ENCODE measurements at places on chromosomes 16 and 17.

- no peak for DNase-seq
Observed at GRCh38 chr16:87874639-87875427, 5.5 kb upstream of the SLC7A5 start.

- DNase-seq: no peak
Observed at GRCh38 chr17:35578929-35579432, 610 bp upstream of the PEX12 start.

DNA sequence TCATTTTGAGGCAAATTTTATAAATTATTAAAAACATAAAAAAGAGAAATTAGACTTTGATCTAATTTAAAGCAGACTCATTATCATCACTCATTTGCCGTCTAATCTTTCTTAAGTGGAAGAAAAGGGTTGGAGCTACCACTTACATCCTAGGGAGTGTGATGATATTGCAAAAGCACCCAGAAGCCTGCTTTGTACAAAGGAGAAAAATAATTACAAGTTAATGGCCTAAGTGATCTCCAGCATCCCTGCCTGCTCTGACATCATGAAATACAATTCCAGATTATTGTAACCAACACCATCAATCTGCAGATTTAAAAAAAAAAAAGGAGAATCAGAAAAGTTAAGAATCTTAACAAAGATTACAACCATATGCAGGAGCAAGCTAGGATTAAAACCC, 260.2 kb downstream of the GRIN2A start:
- no peak for DNase-seq

DNA sequence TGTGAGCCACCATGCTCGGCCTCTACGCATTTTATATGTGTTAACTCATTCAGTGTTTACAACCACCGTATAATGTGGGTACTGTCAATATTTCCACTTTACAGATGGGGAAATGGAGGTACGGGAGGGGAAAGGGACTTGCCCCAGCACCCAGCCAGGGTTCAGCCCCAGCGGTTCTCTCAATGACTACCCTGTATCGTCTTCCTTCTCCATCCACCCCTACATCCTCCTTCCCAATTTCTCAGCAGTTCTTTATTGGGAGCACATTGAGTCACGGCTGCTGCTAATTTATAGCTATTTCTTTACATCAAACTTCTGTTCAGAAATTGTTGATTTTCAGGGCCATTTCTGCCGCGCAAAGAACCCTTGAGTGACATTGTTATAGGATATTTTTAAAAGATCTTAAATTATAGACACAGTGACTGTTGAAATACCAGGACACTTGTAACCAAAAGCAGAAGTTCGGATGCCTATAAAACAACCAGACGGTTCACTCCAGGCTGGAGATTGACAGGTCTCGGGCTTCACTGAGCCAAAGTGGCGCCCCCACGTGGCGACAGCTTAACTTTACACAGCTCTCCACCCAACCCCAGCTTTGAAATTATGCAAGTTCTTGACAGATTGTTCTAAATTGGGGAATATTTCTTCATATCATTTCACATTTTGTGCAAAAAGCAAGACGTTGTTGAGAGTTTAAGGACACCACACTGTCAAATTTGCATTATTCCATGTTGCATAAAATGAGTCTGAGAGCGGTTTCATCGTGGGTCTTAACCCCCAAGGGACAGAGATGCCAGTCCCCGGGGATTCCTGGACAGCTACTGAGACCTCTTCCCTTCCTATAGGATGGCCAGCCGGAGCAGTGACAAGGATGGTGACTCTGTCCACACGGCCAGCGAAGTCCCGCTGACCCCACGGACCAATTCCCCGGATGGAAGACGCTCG, 11.8 kb downstream of the SYT17 start:
- peak; percentile 30 for DNase-seq

DNA sequence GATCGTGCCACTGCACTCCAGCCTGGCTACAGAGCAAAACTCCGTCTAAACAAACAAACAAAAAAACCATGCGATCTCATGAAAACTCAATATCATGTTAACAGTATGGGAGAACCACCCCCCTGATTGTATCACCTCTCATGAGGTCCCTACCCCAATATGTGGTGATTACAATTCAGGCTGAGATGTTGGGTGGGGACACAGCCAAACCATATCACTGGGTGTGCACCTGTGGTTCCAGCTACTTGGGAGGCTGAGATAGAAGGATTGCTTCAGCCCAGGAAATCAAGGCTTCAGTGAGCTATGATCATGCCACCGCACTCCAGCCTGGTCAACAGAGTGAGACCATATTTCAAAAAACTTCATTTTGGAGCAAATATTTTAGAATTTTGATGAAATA, 1094.7 kb upstream of the CDH8 start:
- no peak for DNase-seq

- peak; percentile 22 for DNase-seq
Observed at GRCh38 chr17:27558842-27559505, 72.0 kb upstream of the LGALS9 start.

- peak; percentile 20 for DNase-seq
Observed at GRCh38 chr17:74212913-74213791, at the start of gene TTYH2. Gene TTYH2, plus strand, starts transcription at chr17:74213571. Its CDS starts 17 bp downstream, at chr17:74213588.

GRCh38 chr17:78748730-78749317, 33.2 kb downstream of the CYTH1 start:
- DNase-seq: peak; percentile 45

GRCh38 chr17:62637809-62638208, 10.3 kb downstream of the MRC2 start:
- no peak for DNase-seq

DNA sequence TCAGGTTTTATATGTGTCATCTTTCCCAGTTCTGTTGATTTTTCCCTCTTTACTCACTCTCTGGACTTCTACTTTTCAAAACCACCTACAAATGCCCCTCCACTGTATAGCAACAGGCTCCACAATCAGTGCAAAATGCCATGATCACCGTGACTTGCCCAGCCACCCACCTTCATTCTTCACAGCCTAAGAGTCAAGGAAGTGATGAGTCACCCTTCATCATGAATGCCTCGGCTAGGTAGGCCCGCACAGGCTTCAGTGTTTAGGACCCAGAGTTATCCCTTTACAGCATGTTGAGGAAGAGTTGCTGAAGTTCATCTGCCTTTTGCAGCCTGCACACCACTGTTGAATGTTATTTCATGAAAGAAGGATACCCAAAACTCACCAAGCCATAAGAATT, 158.6 kb downstream of the PMP22 start:
- DNase-seq: no peak

DNA sequence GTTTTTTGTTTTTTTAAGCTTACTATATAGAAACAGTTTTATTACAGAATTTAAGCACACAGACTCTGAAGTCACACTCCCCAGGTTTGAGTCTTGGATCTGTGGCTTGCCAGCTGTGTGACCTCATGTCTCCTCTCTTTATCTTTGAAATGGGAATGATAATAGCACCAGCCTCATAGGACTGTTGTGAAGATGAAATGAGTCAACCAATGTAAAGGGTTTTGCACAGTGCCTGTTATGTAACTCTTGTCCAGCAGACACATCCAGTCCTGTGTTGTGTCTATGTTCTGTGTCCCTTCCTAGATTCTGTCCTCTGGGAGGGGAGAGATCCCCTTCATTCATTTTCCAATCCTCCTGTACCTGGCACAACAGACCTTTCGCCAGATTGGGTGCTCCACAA, 3.1 kb upstream of the CPD start:
- DNase-seq: no peak

- DNase-seq: no peak
Observed at GRCh38 chr16:1101133-1101532, 5.1 kb upstream of the C1QTNF8 start.

- DNase-seq: no peak
Observed at GRCh38 chr16:25151996-25152395, 40.5 kb downstream of the LCMT1 start.

DNA sequence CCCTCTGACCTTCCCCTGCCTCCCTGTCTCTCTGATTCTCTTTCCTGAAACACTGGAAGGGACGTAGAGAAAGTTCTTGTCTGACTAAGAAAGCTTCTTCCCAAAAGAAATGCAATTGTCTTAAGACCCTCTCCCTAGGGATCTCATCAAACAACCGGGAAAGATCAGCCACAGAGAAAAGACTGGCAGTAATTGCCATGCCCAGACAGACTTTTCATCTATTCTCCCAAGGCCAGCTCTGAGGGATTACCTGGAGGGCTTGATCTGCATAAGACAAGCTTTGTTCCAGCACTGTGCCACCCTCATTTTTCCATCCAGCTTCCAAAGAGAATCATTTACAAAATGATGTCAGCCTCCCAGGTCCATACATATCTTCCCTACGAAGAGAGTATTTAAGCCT, 38.8 kb upstream of the HS3ST3A1 start:
- no peak for DNase-seq

GRCh38 chr17:7225711-7226331, 6.1 kb downstream of the ACADVL start:
- DNase-seq: no peak

DNA sequence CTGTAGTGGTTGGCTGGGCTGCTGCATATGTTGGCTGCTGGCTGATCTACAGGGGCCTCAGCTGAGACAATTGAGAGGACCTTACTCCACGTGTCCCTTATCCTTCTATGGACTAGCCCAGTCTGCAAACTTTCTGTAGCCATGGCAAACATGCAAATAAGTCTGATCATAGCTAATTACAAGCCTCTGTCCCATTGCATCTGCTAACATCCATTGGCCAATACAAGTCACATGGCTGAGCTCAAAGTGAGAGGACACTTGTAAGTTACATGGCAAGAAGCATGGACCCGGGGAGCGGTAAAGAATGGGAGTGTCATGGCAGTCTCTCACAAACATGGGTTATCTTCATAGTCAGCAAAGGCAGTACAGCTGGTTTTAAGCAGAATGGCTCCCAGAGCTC, 11.6 kb upstream of the IL4R start:
- DNase-seq: no peak

DNA sequence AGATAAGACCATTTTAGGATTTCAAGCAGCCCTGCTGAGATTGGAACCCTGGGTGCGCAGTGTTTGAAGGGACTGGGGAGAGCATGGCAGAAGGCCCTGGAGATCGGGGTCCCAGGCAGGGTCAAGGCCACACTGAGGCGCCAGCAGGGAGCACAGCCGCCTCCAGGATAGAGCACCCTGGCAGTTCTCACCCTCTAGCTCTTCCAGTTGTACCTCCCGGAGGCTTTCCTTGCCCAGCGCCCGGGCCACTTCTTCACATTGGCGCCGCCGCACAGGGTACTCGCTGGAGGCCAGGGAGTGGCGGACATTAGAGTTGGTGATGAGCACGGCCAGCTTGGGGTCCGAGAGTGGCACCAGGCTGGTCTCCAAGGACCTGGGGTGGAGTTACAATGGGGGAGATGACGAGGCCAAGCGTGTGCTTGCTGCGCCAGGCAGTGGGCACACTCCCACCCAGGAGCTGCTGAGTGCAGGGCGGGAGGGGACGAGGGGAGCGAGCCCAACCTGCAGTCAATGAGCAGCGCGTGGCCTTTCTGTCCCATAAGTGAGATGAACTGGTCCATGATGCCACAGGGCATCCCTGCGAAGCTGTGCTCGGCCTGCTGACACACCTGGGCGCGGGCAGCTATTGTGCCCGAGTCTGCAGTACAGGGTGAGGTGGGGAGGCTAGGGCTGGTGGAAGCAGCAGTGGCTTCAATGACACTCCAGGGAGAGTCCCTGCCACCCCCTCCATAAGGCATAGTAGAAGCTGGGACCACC, 2.3 kb downstream of the GALK1 start:
- DNase-seq: no peak

GRCh38 chr17:39751637-39752036, 13.9 kb downstream of the GRB7 start:
- no peak for DNase-seq

DNA sequence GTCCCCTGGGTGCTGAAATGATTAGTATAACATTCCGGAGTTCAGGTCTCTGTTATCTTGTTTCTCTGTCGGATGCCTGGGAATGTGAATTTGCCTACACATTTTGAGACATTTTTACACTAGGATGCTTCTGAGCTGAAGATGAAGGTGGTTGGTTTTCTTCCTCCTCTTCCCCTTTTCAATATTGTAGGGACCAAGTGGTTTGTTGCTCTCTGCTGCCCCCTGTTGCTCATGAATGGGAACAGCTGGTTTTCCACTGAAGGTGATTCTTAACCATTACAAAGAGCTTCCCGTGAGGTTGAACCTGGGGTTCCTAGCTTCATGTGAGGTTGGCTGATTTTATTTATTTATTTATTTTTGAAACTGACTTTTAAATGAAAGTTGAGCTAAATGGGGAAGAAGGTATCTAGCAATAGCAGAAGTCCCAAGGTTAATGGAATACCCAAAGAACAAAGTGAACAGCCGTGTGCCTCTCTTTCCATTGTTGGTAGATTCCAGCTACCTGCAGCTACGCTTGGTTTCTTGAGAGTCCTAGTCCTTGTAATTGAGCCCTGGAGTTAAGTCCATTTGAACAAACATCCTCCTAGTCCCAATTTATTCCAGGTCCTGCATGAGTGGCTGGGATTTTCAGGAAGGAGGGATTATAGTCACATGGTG, 983.9 kb upstream of the EEF2KMT start:
- no peak for DNase-seq

GRCh38 chr17:30000755-30001257, 59.4 kb downstream of the EFCAB5 start:
- DNase-seq: no peak

GRCh38 chr17:614653-615546, 99.7 kb downstream of the VPS53 start:
- DNase-seq: no peak

- no peak for DNase-seq
Observed at GRCh38 chr17:56431736-56432135, 161.8 kb upstream of the NOG start.

DNA sequence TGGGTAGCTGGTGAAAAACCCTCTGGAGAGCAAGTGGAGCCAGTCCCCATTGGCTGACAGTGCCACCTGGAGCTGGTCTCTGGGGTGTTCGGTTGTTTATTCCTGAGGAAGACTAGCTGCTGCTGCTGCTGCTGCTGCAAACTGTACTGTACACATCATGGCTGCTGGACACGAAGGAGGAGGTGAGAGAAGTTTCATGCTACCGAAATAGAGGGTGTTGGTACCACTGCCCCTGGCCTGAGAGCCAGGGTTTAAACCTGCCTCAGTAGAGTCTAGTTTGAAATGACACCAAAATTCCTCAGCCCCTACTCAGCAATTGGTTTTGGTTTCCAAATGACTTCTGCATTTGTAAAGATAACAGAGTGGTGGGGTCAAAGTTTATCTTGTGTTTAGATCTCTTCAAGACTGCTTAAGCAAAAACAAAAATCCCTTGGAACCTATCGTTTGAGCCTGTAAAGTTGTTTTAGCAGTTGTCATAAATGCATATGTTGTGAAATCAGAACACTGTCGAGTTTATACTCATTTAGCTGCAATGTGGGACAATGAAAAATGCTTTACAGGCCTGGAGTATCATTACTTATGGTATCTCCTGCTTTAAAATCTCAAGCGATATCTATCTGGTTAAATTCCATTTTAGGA, 40.8 kb downstream of the CYB5B start:
- peak; percentile 29 for DNase-seq

DNA sequence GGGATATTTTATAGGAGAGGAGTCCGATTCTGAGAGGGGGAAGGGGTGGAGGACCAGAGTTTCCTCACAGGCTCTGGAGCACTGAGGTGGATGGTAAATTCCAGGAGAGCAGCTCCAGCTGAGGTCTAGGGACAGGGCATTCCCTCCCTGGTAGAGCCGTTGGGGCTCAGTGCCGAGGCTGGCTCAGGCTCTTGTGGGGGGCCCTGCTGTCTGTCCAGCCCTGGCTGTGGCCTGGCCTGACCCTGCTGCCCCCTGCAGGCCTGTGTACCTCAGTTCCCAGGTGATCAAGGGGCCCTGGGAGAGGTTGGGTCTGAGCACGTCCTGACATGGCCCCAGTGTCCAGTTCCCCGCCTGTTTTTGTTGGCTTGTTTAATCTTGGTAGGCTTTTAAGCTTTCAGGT, 16.8 kb downstream of the ZNF750 start:
- no peak for DNase-seq

Data from dermis microvascular lymphatic vessel endothelial cell (primary cell).